ENCODE measurements at places on chromosomes 7 and 10.

- DNase-seq: peak; percentile 47
Observed at GRCh38 chr10:93762979-93763391, 5.2 kb downstream of the LGI1 start.

DNA sequence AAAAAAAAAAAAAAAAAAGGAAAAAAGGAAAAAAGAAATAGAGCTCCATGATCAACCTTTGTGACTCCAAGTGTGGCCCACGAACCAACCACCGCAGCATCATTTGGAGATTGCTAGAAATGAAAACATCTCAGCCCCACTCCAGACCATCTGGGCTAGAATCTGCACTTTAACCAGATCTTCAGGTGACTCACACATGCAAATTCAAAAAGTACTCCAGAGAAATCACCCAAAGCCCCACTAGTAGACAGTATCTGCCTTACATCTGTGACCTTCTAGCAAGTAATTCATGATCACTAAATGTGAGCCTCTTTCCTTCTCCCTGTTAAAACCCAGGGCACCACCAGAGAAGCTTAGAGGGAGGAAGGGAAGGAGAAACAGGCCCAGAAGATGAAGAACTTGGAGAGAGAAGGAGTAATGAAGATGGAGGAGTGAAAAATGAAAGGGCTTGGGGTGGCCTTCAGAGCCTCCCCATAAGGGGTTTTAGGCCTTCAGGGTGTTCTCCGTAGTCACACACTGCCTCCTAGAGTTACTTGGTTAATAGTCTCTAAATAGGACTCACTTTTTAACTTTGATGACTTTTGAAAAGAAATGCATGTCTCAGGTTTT is 94.0 kb downstream of the SLC37A3 start:
- DNase-seq: peak; percentile 42

DNA sequence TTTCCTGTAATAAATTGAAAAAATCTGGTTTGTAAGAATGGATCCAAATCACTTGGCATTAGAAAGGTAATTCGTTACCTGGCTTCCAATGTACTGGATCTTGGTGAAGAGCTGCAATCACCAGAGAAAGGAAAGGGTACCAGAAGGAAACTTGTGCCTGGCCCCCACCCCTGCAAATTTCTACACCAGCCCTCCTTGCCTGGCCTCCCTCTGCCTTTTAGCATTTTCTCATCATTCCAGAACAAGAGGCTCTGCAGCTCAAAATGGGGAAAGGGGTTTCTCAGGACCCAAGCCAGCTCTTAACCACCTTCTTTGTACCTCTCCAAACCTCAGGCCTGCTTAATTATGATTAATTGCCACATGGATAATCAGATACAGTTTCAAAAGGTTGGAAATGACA is 612.8 kb upstream of the MGMT start:
- no peak for DNase-seq

- no peak for DNase-seq
Observed at GRCh38 chr7:4871056-4871680, 9.3 kb upstream of the PAPOLB start.

DNA sequence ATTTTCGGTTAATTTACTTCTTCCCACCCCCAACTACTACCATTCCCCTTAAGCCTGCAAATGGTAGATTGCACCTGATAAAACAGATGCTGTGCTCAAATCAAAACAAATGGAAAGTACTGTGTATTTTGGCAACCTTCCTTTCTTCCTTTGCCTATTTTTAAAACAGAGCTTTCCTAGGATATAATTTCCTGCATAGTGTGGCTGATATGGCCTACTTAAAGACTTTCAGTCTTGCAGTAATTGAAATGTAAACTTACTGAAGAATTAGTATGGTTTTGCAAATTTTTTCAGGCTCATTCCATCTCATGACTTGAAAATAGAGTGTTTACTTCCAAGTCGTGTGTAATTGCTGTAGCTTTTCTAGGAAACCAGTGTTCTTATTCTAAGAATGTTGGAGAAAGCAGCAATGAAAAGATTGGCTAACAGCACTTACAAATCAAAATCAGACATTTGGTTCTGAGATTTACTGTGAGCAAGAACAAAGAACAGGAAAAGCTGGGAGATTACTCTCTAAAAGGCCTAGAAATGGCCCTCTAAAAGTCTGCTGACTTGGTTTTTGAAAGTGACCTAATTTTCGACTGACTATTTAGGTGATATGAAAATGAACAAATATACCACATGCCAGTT is 52.0 kb downstream of the REEP3 start:
- no peak for DNase-seq

DNA sequence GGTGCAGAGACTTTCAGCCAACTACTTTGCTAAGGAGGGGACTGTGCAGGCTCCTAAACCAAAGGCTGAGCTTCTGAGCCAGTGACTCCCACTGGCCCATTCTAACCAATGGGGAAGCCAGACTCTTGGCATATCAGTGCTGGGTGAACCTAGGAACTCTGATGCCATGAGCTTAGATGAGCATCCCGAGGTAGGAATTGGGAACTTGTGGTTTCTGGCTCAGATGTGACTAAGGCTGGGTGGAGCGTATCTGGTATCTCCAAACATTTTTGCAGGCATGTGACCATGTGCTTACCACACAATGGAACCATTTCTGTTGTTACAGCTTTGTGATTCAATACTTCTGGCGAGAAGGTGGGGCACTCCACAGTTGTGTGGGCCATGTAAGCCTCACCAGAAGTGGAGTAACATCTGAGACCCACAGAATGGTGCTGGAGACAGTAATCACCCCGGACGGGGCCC is 2.5 kb upstream of the AVPI1 start:
- no peak for DNase-seq

DNA sequence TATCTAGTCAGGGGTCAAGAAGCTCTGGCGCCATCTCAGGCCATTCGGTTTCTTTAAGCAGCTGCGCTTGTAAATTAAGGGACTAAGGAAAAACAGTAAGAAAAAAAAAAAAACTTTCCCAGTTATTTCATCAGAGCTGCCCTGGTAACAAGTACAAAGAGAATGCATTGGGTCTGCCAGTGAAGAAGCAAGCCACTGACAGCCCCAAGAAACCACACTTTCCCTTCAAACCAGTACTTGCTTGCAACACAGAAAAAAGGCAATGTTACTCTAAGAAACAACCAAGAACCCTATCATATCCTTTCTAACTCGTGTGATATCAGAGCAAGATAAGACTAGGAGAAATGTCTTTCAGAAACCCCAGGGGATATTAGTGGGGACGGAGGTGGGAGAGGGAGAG is 40.6 kb upstream of the AOAH start:
- DNase-seq: no peak

- no peak for DNase-seq
Observed at GRCh38 chr7:8923164-8923806, 489.9 kb downstream of the NXPH1 start.

Data from large intestine (tissue), 12 donors.